Activated CD4-positive, CD25-positive, alpha-beta regulatory T cell (primary cell): ENCODE measurements at places on chromosomes 2 and 18.

GRCh38 chr2:208280234-208280633, 14.2 kb downstream of the PIKFYVE start:
- DNase-seq: no peak

- DNase-seq: no peak
Measured at GRCh38 chr18:26021061-26021754, 69.2 kb downstream of the SS18 start.

GRCh38 chr2:75894170-75894569, 183.5 kb upstream of the GCFC2 start:
- no peak for DNase-seq

DNA sequence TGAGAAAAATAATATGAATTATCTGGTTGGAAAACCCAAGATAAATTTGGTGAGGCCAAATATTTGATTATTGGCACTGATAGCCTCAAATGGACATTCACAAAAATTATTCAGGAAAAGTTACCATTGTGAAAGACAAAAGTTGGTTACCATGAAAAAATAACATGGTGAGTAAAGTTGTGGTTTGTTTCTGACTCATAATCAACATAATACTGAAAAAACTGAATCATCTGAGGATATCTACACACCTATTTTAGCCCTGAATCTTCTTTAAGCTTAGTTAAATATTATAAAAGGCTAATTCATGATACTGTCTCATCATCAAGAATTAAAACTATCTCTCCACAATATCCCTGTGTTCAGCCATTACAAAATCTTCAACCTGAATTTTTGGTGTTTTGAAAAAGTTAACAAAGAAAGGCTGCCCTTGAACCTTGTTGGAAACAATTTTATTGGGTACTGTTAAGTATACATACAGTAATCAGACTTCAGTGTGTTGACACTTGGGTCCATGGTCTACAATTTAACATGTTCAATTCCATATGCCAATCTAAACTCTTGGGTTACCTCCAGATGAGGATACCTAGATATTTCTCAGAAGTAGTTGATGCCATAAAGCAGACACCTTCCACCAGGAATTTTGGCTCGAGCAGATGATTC, 607.5 kb upstream of the SLC39A10 start:
- no peak for DNase-seq

- DNase-seq: no peak
Measured at GRCh38 chr2:39068299-39069135, 52.3 kb downstream of the SOS1 start.

DNA sequence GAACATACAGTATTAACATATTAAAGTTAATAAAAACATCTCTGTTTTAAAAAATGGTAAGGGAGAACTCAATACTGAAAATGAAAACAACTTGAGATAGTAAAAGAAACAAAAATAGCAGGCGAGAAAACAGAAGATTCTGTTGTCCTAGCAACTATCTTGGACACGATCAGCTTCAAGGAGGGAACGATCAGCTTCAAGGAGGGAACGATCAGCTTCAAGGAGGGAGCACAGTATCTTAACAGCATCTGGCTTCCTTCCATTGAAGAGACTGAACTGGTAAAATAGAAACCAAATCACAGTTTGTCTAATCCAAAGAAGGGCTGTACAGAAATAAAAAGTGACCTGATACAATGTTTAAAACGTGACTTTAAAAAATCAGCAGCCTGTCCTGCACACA, 51.8 kb downstream of the NDUFA10 start:
- no peak for DNase-seq

- no peak for DNase-seq
Measured at GRCh38 chr18:36075862-36076587, 8.7 kb upstream of the RPRD1A start.
